ENCODE measurements at places on chromosomes 4 and X.

DNA sequence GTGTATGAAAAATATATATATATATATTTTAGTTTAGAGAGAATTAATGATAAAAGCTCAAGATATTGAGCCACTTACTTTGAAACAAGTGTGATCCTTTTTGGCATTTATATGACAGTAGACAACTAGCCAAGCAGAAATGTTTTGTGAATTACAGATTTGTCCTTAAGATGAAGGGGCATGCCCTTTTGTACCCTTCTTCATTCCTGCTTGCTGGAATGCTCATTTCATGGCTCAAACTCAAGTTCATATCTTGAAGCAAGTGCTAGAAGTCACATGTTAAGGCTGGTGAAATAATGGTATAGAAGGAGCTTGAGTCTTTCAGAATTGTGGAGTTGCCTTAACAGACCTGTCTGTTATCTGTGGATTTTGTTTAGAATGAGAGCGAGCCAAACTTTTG is 203.0 kb downstream of the BMPR1B start:
- DNase-seq: no peak

- no peak for DNase-seq
Observed at GRCh38 chrX:2907295-2907694, 21.8 kb downstream of the ARSD start.

GRCh38 chr4:10704430-10704810 is 19.9 kb upstream of the CLNK start:
- DNase-seq: peak; percentile 70

GRCh38 chrX:1673337-1673736 is 58.5 kb downstream of the ASMT start:
- peak; percentile 28 for DNase-seq

- no peak for DNase-seq
Observed at GRCh38 chr4:2078584-2078983, 19.5 kb downstream of the NAT8L start.

DNA sequence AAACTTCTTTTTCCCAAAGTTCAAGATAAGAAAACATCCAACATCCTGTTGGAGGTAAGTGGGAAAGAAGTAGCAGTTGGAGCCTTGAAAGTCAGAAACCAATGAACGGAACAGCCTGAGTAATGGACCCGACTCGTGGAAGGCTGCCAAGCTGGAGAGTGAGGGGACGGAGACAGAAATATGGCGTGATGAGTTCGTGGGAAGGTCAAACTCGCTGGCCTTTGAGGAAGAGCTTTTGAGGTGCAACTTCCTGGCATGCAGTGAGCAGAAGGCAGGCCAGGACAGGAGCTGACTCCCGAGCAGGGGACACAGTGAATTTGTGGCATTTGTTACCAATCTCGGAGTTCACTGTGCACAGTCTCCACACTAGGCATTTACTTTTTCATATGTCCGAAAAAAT is 1.0 kb upstream of the TRIML1 start:
- DNase-seq: no peak

DNA sequence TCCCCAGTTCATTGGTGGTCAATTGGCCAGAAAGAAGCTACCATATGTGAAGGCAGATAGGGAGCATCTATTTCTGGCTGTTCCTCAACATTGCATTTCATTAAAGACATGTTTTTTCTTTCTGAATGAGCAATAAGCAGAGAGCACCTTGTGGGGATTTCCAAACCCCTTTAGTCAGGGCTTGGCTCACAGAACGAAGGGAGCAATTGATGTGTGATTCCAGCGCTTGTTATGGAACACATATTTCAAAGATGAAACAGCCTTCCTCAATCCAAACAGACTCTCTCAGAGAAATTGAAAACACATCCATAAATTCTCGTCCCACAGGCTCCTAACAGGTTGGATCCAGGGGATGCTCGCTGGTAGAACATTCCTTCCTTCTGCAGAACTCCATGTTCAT is 84.1 kb downstream of the CLCN4 start:
- no peak for DNase-seq

GRCh38 chrX:53266914-53267313 is 14.5 kb downstream of the IQSEC2 start:
- no peak for DNase-seq

- peak; percentile 54 for DNase-seq
Observed at GRCh38 chr4:3291969-3292570, 751 bp upstream of the RGS12 start.

GRCh38 chr4:70815370-70815769 is 24.3 kb downstream of the GRSF1 start:
- no peak for DNase-seq

GRCh38 chr4:168891688-168892087 is 118.4 kb downstream of the CBR4 start:
- DNase-seq: no peak

DNA sequence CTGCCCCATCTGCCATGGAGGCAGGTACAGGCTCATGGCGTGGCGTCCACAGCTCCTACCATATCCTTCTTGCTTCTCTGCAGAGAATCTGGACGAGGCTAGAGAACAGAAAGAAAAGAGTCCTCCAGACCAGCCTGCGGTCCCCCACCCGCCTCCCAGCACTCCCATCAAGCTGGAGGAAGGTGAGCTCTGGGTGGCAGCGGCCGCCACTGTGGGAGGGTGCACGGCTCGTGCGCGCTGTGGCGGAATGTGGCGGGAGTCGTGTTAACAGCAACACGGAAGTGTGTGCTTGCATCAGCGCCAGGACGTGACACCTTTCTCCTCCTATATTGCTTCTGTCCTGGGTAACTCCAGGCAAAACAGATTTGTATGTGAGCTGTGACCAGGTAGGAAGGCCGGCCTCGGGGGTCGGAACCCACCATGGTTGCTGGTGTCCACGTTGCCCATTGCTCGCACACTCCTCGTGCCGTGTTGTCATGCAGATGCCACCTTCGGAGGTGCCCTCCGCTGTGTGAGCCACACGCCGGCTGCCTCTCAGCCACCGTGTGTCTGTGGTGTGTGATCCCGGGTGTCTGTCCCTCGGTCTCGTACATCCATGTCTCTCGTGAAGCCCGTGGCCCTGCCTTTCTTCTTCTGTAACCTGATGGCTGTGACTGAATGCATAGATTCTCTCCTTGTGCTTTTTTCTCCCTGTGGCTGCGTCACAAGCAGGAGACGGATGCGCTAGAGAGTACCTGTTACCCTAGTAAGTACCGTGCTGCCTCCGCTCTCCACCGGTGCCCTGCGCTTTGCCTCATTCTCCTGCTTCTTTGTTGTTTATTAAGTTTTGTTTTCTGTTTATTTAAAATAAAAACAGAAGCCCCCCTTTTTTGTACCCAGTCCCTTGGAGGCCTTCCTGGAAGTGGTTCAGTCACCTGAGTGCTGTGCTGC is 37.0 kb downstream of the NOP14 start:
- no peak for DNase-seq

DNA sequence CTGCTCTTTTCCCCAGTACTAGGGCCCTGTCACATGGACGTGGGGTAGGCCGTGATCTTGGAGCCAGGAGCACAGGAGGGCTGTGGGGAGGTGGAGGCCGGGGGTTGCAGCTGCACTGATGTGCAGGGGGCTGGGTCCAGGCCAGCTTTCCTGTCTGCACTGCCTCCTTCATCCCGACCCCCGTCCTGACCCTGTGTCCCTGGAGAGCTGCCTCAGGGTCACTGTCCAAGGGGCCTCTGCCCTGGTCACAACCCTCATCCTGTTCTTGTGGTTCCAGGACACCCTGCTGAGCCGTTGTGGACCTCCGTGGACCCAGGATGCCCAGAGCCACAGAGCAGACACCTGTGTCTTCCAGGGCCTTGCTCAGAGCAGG is 91.7 kb upstream of the ADRA2C start:
- DNase-seq: no peak

DNA sequence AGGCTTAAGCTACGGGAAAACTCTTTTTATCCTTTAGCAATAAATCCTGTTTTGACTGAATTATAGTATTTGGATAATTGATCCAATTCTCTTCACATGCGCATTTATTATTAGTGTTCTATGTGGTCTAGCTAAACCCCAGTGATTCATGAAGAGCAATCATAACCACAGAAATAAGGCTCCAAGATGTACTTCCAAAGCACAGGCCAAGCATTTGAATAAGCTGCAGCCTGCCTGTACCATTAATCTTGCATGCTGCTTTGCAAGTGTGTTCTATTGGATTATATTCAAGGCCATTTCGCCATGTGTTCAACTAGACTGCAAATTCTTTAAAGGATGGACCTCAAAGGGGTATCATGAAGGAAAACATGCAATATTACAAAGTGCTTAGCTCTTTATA is 385.2 kb upstream of the FAT1 start:
- DNase-seq: no peak

- peak; percentile 79 for DNase-seq
Observed at GRCh38 chr4:7101692-7102515, 34.0 kb upstream of the GRPEL1 start.

DNA sequence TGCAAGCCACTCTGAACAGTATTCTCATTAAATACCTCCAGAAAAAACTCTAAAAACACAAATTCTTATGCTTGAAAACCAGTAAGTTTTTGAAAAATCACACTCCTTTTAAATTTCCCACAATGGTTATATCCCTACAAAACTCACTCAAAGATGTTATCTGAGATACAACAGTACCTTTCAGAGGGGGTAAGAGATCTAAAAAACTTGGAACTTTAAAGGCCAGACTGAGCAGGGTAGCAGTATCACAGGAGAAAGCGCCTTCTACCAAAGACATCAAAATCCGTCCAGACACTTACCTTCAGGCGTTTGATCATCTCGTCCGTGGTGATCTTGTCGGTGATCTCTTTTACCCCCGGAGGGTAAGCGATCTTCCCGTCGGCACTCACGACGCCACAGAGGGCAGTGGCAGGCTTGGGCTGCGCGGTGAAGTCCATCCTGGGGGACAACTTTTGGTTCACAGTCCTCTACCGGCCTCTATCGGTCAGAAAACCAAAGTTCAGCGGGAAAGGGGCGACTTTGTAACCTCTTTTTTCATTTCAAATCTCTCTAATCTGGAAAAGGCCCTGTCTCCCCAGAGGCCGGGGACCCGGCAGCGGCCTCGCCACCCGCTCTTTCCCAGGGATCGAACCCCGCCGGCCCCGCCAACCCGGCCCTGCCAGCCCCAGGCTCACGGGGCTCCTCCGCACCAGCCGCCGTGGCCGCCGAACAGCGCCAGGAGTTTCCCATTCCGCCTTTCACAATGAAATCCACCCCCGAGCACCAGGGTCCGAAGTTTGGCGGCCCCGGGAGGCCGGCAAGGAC is 1.4 kb downstream of the PDS5A start:
- peak; percentile 58 for DNase-seq

GRCh38 chrX:53422861-53423306 is at the start of gene RIBC1:
RIBC1 (plus strand) TSS chrX:53422873; CDS start chrX:53426277, 3,404 bp downstream.
- no peak for DNase-seq

- no peak for DNase-seq
Observed at GRCh38 chr4:185359767-185360446, 35.8 kb downstream of the LRP2BP start.

Measured in NCI-H524 (cell line).